Articular chondrocyte of knee joint (primary cell): ENCODE measurements at places on chromosomes 11 and 22. TPM values are rescaled to one million over a fixed set of nuclear protein-coding genes. Genes with fewer than 3 reads are reported as not detected.

The HORMAD2 gene
- total RNA-seq = not detected in 2 replicates

The GGTLC2 gene
- not detected in 2 replicates for total RNA-seq

The NCF4 gene
- total RNA-seq = not detected in 2 replicates

The LARGE1 gene
- 12.2 and 12.6 TPM in 2 replicates for total RNA-seq

The SCARF2 gene
- 19.0 and 22.7 TPM in 2 replicates for total RNA-seq

The ASRGL1 gene
- total RNA-seq = 0.65 and 1.9 TPM in 2 replicates

The OAF gene
- total RNA-seq = 21.4 and 28.5 TPM in 2 replicates

The TXN2 gene
- total RNA-seq = 34.6 and 36.6 TPM in 2 replicates

The IRAG1 gene
- total RNA-seq = 2.1 and 4.2 TPM in 2 replicates

The MRGPRE gene
- total RNA-seq = 0.54 and 0.78 TPM in 2 replicates

The MLC1 gene
- not detected in 2 replicates for total RNA-seq

The C1QTNF4 gene
- 0.22 and 0.26 TPM in 2 replicates for total RNA-seq

The CALCA gene
- 0.22 TPM in 1 of 2 replicates, not detected in the other for total RNA-seq

The CBLIF gene
- not detected in 2 replicates for total RNA-seq

The CSNK2A3 gene
- 2.7 and 5.1 TPM in 2 replicates for total RNA-seq

The OR10A2 gene
- total RNA-seq = not detected in 2 replicates

The OR5B21 gene
- total RNA-seq = 0.22 TPM in 1 of 2 replicates, not detected in the other

The RPL27A gene
- total RNA-seq = 659 and 1,043 TPM in 2 replicates

The HTR3B gene
- total RNA-seq = not detected in 2 replicates

The LRRN4CL gene
- total RNA-seq = 20.1 and 20.6 TPM in 2 replicates

The CST6 gene
- total RNA-seq = 3.0 and 7.6 TPM in 2 replicates

The SHANK2 gene
- 3.2 and 3.7 TPM in 2 replicates for total RNA-seq
